ENCODE measurements at places on chromosomes 3 and 15. TPM values are rescaled to one million over a fixed set of nuclear protein-coding genes. Genes with fewer than 3 reads are reported as not detected.

Gene USP50
- total RNA-seq: not detected

Gene GOLGA6D
- total RNA-seq: not detected

Gene ARHGEF26
- total RNA-seq: 4.7 TPM

Gene SNTN
- not detected for total RNA-seq

DNA sequence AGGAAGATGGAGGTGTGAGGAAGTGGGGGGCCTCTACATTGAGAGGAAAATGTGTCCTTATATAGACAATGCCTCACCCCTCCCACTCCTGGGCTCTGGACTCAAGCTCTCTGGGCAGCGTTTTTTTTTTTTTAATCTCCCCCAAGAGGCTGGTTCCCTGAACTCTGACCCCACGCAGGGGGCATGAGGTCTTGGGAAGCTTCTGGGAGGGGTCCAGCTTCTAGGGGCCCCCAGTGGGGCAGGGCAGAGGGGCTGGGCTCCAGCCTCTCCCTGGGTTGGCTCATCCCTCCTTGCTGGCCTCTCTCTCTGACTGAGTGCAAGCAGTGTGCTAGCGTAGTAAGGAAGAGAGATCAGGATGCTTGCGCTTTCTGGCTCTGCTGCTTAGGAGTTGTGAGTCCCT is 101.4 kb upstream of the HACD2 start:
- ATAC-seq: no peak

GRCh38 chr3:114499976-114500375 is 206.1 kb downstream of the TIGIT start:
- no peak for ATAC-seq

- no peak for ATAC-seq
Measured at GRCh38 chr3:167711439-167711838, 23.3 kb downstream of the PDCD10 start.

DNA sequence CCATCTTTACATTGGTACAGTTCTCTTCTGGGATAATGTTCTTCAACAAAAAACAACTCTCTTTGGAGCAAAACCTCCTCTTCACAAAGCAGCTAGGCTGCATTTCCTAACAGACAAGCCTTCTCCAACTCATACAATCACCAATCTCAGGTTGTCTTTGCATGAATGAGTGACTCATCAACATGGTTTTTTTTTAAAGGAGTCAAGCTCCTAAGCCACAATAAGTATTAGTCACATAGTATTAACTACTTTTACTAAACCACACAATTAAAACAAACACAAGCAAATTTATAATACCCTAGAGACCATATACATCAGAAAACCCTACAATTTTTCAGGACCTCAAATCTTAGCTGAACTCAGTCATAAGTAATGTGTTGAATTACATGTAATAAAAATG is 137.4 kb downstream of the TBC1D5 start:
- ATAC-seq: peak; percentile 96

DNA sequence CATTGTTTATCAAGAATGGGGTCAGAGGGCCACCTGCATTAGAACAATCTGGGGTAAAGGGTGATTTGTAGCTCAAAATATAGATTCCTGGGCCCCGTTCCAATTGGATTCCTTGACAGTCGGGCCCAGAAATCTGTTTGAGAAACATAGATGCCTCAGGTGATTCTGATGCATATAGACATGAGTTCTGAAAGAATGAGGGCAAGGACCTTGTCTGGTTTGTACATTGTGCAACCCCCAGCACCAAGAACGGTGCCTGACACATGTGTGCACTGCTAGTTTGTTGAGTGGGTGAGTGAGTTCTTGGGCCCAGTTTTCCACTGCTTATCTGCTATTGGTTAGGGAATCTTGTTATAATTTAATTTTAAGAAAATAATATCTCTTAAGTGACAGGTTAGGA is 16.6 kb downstream of the CRYBG3 start:
- ATAC-seq: peak; percentile 67

DNA sequence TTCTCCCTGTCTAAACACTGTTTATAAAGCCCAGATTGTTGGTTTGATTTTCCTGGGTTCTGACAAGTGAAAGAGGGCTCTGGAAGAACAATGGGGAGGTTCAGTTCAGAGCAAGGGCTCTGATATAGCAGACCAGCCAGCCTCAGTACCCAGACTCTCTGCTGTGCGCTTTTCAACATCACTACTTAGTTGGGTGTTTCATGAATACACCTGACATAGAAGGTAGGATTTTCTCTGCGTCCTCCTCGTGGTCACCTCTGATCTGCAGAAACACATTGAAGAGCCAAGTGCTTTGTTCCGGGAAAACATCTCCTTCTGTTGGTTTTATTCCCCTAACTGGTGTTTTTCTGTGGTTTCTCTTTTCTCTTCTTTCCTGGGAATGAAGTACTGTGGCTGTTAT is 99.5 kb downstream of the EPHB1 start:
- no peak for ATAC-seq

DNA sequence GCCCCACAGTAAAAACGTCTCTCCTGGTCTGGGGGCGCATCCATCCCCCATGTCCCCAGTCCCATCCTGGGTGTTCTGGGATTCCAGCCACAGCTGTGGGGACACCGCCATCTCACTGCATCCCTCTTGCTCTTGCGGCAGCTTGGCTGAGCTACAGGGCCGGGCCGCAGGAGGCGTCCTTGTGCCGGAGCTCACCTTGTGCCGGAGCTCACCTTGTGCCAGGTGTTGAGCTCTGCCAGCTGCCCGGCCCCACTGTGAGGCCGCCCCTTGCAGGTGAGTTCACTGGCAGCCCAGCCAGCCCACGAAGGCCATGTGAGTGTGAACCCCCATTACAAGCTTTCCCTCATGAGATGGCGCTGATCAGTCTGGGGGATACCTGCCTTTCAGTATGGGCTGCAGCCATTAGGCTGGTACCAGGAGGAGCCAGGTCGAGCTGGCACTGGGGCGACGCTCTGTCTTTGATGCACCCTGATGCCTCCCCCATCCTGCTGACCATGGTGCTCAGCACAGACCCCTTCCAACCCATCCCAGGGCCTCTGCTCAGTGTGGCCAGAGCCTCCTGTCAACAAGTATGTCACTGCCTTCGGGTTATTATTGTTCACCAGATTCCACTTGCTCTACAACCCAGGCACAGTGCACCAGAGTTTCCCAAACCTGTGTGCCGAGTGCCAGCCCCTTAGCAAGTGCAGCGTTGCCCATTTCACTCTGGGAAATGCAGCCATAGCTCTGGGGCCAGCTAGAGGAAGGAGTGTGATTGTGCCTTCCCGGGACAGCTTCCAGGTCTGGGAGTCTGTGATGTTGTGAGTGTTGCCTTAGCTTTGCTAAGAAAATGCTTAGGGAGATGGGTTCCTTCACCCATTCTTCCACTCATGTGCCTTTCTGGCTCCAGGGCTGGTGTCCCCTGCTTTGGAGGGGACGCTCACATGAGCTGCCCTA is 105.7 kb downstream of the APBA2 start:
- ATAC-seq: no peak

DNA sequence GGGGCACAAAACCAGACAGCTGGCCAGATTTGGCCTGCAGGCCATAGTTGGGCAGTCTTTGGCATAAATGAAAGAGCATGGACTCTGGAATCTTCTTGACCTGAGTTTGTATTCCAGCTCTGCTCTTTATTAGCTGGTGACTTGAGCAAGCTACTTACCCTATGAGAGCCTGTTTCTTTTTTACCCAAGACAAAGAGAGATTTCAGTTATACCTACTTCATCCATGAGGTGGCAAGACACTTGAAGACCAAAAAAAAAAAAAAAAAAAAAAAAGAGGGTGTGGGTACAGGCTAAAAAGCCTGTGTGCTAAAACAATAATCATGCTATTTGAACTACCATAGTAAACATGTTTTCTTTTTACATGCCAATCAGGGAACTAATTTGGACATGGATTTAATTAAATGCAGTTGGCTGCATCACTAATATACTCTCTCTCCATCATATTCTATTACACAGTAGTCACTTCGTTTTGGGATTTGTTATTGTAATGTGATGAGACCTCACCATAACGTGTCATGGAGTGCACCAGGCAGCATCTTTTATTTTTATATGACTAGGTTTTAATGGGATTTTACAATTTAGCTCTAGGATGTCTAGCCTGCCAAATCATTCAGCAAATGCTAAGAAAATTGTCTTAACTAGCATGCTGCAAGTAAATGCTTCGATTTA is 109.2 kb upstream of the FHIT start:
- ATAC-seq: no peak

DNA sequence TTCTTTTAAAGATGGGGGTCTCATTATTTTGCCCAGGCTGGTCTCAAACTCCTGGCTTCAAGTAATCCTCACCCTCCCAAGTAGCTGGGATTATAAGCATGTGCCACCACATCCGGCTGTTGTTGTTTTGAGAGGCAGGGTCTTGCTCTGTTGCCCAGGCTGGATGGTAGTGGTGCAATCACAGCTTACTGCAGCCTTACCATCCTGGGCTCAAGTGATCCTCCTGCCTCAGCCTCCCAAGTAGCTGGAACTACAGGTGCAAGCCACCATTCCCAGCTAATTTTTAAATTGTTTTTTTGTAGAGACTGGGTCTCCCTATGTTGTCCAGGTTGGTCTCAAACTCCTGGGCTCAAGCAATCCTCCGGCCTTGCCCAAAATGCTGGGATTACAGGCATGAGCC is 105.5 kb downstream of the SENP2 start:
- ATAC-seq: no peak

DNA sequence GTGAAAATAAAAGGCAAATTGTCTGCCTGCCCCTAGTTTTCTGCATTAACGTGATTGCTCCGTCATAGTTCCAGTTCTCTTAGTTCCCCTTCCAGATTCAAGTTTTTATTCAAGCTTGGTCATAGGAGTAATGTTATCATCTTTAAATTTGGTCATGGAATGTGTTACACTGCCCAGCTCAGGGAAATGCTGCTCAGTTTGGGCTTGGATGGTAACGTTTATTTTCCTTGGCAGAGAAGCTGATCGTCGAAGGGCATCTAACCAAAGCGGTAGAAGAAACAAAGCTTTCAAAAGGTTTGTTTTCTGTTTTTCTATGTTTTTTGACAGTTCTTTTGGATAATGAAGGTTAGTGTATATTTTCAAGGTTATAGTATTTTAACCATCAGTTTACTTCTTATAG is 118.4 kb upstream of the FLNB start:
- no peak for ATAC-seq

DNA sequence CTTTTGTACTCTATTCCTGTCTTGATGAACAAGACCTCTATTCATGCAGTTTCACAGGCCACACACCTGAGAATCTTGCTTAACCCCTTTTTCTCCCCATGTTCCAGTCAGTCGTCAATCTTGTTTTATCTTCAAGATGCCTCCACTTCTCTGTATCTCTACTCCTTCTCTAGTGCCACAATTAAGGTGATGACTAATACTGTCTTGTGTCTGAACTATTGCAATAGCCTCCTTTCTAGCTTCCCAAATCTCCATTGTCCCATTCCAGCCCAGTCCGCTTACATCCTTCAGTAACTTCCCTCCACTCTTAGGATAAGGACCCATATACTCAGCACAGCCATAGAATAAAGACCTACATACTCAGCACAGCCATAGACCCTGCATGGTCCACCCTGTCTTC is 24.7 kb downstream of the CHST14 start:
- no peak for ATAC-seq

GRCh38 chr15:36109943-36110658 is 469.3 kb upstream of the CDIN1 start:
- ATAC-seq: no peak

DNA sequence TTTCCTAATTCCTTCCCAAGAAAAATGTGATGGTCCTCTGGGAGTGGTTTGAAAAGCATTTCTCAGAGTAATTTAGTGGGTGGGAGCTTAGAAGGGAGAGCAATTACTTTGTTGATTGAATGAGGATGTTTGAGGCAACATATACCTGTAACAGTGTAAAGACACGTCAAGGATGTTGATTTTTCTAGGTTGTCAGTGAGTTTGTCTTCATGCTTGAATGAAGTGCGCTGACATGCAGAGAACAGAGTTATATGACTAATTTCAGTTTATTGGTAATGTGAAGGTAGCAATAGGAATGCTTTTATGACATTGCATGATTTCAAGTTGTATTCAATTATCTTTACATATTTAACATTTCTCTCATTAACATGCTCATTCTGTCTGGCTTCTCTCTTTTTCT is 286.9 kb downstream of the NFKBIZ start:
- ATAC-seq: peak; percentile 59
